Right forelimb (tissue), 1 donor: ENCODE measurements at places on chromosomes 7 and 10.

DNA sequence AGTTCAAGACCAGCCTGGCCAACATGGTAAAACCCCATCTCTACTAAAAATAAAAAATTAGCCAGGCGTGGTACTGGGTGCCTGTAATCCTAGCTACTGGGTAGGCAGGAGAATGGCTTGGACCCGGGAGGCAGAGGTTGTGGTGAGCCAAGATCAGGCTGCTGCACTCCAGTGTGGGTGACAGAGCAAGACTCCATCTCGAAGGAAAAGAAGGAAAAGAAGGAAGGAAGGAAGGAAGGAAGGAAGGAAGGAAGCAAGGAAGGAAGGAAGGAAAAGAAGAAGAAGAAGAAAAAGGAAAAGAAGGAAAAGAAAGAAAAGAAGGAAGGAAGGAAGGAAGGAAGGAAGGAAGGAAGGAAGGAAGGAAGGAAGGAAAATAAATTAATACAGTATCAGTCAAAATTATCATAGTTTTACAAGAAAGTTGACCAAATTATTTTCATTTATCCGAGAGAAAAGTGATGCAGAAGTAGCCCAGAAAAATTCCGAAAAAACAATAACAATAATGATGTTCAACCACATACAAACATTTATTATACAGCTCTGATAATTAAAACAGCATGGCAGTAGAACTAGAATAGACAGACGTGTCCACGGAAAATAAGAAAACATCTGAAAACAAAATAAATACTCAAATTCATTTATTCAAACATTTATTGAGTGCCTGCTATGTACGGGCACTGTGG is 292.4 kb upstream of the MKLN1 start:
- no peak for DNase-seq

GRCh38 chr7:40870108-40870507 is 735.3 kb downstream of the SUGCT start:
- no peak for DNase-seq

DNA sequence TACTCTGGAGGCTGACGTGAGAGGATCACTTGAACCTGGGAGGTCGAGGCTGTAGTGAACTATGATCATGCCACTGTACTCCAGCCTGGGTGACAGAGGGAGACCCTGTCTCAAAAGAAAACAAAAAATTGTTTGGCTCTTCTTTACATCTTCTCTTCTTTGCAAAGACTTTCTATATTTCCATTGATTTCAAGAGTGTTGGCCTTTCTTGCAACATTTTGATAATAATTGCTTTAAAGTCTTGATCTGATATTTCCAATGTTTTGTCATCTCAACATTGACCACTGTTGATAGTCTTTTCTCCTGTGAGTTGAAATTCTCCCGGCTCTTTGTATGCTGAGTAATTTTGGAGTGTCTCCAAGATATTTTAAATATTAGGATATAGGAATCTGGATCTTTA is 17.8 kb upstream of the CLDN4 start:
- DNase-seq = no peak

- DNase-seq = peak; percentile 87
Observed at GRCh38 chr7:55018361-55019190, at the start of gene EGFR. Gene EGFR, plus strand, starts transcription at chr7:55019017. Its CDS starts 261 bp downstream, at chr7:55019278.

- no peak for DNase-seq
Observed at GRCh38 chr7:22729180-22729825, 2.3 kb downstream of the IL6 start.

- DNase-seq = no peak
Observed at GRCh38 chr10:11210211-11210922, 192.7 kb downstream of the CELF2 start.

GRCh38 chr10:30849231-30850035 is 182.2 kb downstream of the ZNF438 start:
- DNase-seq = no peak

GRCh38 chr7:46772776-46773175 is 809.1 kb downstream of the TNS3 start:
- DNase-seq = no peak

DNA sequence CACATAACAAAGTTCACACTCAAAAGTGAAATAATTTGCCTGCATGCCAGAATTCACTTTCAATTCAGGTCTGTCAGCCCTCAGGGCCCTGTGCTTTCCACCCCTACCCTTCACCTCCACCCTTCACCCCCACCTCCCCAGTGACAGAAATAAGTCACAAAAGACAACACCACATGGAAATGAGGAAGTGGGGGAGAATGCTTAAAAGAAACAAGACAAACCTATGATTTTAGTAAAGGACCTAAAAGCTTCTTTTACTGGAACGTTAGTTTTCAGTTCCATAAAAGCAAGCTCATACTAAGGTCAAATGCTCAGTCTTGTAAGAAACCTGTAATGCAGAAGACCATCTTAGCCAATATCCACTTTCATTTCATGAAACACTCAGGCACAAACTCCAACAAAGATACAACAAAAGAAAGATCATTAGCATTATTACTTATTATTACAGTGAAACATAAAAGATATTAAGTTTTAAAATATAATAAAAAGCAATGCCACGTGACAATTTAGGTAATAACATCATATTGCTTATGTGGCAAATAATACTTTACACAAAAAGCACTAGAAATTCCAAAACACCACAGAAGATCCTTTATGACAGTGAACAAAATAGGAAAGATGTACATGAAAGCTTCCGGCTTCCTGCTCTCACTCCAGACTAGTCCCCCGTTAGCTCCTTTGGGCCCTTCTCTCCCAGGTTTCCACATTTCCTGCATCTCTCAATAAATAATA is 112.1 kb downstream of the LMBR1 start:
- no peak for DNase-seq

GRCh38 chr7:50450590-50451032 is 461 bp upstream of the FIGNL1 start:
- DNase-seq = no peak

DNA sequence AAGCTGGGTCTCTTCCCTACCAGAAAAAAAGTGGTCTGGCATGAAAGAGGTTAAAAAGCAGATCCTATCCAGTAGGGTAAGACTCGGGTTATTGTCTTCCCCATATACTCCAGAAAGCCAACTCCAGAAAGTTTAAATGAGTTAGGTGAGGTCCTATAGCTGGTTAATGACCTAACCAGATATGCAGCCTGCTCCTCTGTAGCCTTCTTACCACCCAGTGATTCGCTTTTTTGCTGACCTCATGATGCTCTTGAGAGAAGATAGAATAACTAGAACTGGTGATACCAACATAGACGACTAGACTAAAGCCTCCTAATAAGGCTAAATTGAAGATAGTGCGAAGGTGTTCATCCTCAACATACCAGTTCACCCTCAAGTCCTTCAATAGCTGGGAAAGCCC is 675 bp upstream of the GIMAP1 start:
- no peak for DNase-seq

DNA sequence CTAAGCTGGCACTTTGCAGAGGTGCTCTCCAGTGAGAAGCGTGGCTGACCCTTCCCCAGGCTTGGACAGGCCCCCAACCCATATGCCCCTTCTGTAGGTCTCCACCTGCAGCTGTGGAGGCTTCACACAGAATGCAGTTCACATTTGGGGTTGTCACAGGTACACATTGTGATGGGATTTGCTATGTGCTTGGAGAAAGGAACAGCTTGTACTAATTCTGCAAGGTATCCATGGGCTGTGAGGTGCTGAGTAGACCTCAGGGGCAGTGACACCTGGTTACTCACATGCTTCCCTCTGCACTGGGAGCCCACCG is 188.9 kb downstream of the CXCL12 start:
- no peak for DNase-seq

DNA sequence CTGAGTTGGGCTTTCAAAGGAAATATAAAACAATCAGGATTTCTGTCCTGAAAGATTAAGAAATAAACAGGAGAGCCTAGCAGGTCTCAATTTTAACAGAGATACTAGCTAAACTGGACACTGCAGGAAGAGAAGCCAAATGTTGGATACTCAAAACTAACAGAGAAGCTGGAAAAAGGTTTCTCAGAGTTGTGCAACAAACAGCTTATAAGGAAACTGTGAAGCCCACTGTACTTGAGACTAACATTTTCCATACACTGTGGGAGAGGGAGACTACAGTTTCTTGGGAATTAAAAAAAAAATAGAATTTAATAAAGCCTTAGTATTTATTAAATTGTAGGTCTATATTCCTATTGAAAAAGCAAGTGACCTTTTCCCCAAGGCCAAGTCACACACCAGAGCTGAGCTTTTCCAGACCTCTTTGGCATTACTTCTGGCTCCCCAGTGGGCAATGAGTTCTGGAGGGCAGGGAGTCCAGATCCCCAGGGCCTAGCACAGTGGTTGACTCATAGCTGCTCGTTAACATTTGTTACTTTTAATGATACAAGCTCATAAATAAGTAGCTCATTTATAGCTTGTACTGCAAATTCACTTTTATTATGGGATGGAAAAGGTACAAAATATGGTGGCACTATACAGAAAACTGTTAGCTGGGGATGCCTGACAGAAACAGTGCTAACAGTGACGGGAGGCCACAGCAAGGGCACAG is 68.3 kb downstream of the MINDY3 start:
- no peak for DNase-seq

DNA sequence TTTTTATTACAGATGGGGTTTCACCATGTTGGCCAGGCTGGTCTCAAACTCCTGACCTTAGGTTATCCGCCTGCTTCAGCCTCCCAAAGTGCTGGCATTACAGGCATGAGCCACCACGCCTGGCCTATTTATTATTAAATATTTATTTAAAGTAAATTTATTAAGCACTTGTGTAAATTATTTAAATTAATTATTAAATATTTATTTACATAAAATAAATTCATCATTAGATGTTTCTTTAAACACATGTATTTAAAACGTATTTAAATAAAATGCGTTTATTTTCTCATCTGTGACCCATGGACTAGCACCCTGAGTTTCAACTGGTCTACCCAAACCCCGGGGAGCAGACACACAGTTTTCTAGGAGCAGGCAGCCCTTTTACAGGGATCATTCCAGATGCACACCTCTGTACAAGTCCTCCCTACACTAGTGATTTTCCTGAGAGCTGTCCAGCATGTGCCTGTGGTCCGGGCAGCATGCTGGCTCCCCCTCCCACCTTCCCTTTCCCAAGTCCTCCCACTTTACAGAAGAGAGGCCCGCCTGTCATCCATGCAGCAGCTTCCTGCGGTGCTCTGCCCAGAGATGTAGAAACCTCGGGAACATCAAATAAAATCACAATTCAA is 89.2 kb upstream of the ATP6V0A4 start:
- DNase-seq = no peak

DNA sequence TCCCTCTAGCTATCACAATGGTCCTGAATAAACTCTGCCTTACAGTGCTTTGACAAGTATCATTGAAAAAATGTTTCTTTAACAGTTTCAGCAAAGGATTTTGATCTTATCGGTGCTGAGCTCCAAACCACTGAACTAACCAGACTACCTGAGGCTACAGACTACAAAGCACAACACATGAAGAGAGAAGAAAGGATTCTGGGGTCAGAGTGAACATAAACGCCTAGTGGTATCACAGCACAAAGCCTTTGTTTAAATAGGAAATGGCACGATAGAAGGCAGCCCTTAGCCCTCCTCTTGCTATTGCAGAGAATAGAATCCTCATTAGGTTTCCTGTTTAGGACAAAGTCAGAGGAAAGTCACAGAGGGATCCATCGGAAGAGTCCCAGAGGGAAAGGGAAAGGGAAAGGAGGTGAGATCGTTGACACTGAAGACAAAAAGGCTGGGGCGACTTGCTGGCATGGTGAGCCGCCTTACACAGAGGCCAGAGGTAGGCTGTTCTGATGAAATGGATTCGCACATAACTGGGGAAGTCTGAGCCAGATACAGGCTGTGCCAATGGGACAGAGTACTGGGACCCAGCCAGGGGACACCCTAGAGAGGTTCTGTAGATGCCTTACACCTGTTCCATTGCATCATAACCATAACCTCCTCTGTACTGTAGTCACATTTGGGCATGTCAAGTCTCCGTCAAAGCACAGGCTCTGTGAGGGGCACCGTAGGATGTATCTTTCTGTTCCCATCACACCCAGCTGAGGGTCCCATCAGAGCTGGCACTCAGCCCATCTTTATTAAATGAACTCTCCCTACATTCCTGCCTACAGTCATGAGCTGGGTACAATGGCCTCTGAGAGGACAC is 71.5 kb downstream of the XPNPEP1 start:
- DNase-seq = no peak

GRCh38 chr10:129532838-129533237 is 65.8 kb downstream of the MGMT start:
- DNase-seq = no peak

- DNase-seq = no peak
Observed at GRCh38 chr10:21514129-21514817, 11.2 kb downstream of the SKIDA1 start.

DNA sequence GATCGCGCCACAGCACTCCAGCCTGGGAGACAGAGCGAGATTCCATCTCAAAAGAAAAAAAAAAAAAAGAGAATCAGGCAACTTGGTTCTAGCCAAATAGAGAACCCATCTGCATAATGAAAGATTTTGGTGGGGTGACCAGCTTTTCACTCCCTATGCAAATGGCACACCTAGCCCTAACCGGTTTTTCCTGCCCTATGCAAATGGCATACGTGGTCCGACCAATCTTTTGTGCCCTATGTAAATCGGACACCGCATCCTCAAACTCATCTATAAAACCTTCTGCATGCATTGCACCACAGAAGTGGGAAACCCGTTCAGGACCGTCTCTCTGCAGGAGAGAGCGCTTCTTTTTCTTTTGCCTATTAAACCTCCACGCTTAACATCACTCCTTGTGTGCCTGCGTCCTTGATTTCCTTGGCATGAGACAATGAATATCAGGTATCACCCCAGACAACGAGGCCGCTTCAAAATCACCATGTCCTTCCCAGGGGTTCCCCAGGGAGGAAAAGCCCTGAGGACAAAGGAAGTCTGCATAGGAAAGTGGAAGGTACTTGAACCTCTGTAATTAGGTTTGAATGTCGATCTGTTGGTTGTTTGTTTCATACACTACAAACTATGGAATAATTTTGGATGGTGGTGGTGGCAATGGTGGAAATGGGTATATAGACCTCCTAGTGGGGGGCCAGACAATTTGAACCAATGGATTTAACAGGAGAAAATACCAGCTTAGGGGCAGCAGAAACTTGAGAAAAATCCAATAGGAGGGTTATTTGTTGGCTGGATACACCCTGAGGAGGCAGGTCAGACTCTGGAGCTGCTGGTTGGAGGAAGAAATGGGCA is 396.2 kb downstream of the TYW1 start:
- DNase-seq = no peak

DNA sequence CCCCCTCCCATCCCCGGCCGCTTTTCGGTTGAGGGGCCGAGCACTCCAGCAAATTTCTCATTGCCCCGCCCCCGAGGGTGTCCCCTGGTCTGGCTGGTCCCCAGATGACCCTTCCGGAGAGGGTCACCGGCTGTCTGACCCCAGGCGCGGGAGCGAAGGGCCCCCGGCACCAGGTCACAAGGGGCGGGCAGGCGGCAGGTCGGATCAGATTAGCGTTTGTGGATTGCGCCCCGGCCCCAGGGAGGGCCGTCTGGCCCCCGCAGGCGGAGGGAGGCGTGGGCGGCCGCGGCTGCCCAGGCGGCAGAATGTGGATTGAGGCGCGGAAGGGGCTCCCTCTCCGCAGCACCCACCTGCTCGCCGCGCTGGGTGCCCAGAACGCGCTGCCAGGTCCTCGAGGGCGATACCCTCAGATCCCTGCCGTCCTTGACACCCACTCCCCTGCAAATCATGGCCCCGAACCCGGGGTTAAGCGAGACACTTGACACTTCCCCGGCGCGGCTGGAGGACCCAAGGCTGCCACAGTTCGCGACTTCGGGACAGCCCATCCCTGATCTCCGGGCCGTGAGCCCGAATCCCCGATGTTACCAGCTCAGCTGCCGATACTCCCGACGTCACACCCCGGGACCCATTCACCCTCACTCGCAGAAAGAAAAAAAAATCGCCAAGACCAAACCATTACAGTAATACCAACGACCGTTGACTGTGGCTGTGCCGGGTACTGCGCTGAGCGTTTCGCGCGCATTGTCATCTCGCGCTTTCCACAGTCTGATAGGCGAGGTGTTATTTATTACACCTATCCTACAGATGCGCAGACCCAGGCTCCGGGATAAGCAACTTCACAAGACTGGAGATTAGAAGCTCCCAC is 953 bp downstream of the NODAL start:
- DNase-seq = no peak
